ENCODE measurements at places on chromosomes 3 and 15. TPM values are rescaled to one million over a fixed set of nuclear protein-coding genes. Genes with fewer than 3 reads are reported as not detected.

The CELF6 gene
- 5.4 TPM for total RNA-seq

The PHLDB2 gene
- total RNA-seq, result 60.8 TPM

The RPS17 gene
- 1,176 TPM for total RNA-seq

The PLSCR2 gene
- total RNA-seq, result not detected

The NDN gene
- total RNA-seq, result 30.7 TPM

The FBXO40 gene
- 0.09 TPM for total RNA-seq

The ITGA11 gene
- total RNA-seq, result 7.1 TPM

The CFAP91 gene
- total RNA-seq, result 3.7 TPM

The NMB gene
- total RNA-seq, result 9.0 TPM

The ABHD17C gene
- total RNA-seq, result 41.4 TPM

The ARPP21 gene
- total RNA-seq, result not detected

The EPHB1 gene
- 1.6 TPM for total RNA-seq

The SAMMSON gene
- not detected for total RNA-seq
